ENCODE measurements at places on chromosomes 3 and 15.

- DNase-seq = no peak
Observed at GRCh38 chr15:73822998-73823397, 50.4 kb upstream of the TBC1D21 start.

DNA sequence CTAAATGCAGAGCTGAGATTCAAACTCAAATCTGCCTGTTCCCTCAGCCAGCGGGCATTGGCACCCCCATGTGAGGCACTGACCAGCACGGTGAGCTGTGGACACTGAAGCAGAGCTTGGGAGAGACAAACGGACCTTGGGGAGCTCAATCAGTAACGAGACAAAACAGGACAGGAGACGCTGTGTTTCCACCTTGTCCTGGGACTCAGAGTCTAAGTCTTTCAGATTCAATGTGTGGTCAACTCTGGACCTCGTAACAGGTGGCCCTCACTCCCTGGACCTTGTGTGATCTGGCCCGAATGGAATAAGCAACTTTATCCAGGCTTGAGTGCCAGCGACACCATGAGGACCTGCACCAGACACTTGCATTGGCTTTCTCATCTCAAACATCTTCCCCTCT lies 232.5 kb downstream of the UACA start:
- no peak for DNase-seq

DNA sequence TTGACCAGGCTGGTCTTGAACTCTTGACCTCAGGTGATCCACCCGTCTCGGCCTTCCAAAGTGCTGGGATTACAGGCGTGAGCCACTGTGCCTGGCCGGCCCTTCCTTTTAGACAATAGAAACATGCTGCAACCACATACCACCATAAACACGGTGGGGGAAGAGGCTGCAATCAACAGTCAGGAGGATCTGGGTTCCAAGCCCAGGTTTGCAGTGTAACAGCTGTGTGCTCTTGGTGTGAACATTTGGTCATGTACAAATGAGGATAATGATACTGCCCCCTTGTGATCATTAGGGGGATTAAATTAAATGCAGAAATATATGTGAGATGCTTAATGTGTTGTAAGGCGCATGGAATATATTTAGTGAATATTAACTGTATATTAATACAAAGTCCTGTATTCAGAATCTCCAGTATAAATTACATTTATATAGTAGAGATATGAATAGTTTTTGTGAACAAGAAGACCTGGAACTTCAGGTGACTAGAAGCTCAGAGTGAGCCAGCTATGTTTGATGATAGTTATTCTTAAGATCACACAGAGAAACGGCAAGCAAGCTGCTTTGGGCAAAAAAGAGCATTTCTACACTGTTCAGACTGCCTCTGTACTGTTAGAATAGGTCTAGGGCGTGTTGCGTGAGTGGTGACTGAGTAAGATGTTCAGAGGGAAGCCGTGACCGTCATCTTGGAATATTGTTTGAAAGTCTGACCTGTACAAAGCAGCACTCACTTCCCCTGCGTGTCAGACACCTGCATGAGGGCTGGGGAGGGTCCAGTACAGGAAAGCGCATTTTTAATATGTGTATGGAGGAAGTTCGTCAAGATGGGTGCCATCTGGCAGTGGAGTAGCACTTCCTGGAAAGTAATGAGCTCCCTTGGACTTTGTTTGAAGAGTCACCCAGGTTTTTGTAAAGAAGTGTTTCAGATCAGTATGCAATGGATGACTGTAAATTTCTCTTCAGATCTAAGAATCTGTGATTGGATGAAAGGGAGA lies 125.8 kb downstream of the PGPEP1L start:
- DNase-seq = no peak

DNA sequence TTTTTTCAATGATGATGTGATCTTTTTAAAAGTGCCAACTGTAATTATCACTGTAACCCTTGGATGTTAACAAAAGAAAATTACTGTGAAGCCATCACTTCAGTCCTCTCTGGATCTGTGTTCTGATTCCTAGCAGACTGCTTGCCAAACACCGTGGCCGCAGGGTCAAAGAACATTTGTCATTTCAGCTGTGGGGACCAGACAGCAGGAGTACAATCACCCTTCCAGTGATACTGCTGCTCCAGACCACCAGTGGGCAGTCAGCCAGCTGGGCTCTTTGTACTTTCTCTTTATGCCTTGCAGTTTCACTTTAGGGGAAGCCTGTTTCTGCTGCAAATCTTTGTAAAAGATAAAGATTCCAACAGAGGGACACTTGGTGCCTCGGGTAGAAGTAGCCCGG lies 770.0 kb downstream of the GRM7 start:
- DNase-seq = no peak

DNA sequence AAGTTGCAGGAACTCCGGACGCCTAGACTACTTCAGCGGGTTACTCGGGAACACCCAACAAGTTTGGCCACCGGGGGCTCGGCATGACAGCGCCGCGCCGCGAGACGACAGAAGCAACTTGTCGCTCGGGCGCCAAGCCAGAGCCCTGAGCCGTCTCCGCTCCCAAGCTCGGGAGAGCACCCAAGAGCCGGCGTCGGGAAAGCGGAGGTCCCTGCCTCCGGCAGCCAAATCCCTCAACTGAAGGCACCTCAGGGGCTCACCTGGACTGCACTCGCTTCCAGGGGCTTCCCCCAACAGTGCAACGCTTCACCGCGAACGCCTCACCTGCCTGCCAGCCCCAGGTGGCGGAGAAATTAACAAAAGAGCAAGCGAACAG lies 640 bp downstream of the MB21D2 start:
- no peak for DNase-seq

- no peak for DNase-seq
Observed at GRCh38 chr15:29917600-29918597, 95.6 kb upstream of the TJP1 start.

DNA sequence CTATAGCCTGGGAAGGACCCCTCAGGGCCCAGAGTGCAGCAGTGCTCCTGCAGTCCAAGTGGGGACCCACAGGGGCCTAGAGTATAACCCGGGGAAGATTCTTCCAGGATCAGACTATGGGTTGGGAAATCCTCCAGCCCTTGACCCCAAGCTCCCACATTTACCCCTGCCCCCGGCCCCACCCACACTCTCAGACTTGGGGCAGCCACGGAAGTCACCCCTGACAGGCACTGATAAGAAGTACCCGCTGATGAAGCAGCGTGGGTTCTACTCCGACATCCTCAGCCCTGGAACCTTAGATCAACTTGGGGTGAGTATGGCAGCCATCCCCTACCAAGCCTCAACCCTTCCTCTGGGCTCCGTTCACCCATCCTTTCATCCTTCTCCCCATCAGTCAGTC lies 6.3 kb downstream of the DNAH1 start:
- no peak for DNase-seq

DNA sequence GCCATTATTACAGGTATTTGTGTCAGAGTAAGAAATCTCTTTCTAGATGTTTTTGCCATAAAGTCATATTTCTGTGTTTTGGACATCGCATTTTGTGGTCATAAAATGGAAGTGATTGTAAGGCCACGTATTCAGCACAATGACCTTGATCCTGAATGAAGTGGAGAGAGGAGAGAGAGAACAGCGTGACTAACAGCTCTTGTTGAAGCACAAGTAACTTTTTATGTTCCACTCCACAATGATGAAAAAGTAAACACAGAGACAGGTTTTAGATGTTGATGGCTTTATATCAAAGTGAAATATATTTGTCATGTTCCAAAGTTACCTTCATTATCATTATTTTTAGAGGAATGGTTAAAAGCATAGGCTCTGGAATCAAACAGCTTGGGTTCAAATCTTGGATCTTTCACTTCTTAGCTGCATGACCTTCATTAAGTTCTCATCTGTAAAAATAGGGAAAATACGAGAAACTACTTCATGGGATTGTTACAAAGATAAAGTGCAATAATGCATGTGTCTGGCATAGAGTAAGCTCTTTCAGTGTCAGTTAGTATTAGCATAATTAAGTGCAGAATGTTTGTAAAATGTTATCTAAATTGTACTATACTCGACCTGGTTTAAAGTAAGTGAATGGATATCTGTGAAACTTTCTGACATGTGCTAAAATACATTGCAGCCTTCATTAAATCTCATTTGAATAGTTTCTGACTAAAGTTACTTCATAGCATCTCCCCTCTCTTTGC lies 341.5 kb upstream of the DNAJC19 start:
- no peak for DNase-seq

- DNase-seq = no peak
Observed at GRCh38 chr3:160773722-160774121, 17.7 kb downstream of the PPM1L start.

All from GM12864 (cell line).